ENCODE measurements at places on chromosomes 5 and 9. TPM values are rescaled to one million over a fixed set of nuclear protein-coding genes. Genes with fewer than 3 reads are reported as not detected.

GRCh38 chr9:89071591-89071990 is 80.3 kb downstream of the S1PR3 start:
- DNase-seq, result no peak

C6 gene
- 0.51 TPM for total RNA-seq

GRCh38 chr5:40233268-40233667 is 446.4 kb upstream of the PTGER4 start:
- DNase-seq, result no peak

DNA sequence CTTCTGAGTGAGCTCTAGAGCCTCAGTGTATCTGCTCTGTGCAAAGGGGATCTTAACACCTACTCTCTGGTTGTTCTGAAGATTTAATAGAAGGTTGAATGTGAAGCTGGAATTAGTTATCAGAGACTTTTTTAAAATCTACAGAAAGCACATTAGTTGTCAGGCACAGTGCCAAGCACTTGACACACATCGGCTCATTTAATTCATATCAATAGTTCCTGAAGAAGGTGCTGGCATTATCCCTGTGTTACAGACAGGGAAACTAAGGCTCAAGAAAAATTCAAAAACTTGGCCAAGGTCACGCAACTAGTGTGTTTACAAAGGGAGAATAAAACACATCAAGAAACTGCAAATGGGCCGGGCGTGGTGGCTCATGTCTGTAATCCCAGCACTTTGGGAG is 80.2 kb downstream of the FGF18 start:
- DNase-seq, result no peak

GRCh38 chr9:131693651-131694597 is 46.0 kb downstream of the RAPGEF1 start:
- no peak for DNase-seq

Measured in activated T-cell treated with anti-CD3 and anti-CD28 coated beads, Interleukin-2, amount 50 U/mL, for 4 hours (primary cell).